ENCODE measurements at places on chromosomes 1 and 21. TPM values are rescaled to one million over a fixed set of nuclear protein-coding genes. Genes with fewer than 3 reads are reported as not detected.

DNA sequence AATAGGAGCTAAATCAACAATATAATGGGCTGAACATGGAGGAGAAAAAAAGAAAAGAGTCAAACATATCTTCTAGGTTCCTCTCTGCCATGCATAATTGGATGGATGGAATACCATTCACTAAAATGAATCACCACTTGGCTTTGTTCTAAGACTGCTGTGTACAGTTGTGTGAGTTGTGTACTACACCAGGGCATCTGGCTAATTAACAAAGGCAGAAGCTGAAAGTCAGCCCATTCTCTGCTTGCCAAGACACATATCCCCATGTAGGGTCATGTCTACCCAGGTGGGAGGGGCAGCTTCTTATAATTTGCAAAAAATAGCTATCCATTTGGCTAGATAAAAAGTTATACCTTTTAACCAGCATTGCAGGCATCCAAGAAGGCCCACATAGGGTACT, 21.0 kb downstream of the JUN start:
- DNase-seq: no peak

CFAP74 gene
- total RNA-seq: not detected

DNA sequence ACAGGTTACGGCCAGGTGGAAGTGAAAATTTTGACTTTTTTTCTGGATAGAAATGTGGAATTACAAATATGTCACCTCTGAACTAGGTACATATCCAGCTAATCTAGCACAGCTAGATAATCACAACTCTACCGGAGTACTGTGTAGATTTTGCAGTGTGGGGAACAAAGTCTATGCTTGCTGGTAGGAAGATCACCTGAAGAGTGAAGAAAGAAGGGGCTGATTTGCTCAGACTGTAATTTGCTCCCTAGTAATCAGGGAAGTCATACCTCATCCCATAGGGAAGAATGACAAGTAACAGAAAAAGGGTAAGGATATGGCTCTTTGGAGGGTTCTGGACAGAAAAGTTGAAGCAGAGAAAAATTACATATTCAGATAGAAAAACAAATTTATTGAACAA, 319.6 kb upstream of the TMPRSS15 start:
- no peak for DNase-seq

DNA sequence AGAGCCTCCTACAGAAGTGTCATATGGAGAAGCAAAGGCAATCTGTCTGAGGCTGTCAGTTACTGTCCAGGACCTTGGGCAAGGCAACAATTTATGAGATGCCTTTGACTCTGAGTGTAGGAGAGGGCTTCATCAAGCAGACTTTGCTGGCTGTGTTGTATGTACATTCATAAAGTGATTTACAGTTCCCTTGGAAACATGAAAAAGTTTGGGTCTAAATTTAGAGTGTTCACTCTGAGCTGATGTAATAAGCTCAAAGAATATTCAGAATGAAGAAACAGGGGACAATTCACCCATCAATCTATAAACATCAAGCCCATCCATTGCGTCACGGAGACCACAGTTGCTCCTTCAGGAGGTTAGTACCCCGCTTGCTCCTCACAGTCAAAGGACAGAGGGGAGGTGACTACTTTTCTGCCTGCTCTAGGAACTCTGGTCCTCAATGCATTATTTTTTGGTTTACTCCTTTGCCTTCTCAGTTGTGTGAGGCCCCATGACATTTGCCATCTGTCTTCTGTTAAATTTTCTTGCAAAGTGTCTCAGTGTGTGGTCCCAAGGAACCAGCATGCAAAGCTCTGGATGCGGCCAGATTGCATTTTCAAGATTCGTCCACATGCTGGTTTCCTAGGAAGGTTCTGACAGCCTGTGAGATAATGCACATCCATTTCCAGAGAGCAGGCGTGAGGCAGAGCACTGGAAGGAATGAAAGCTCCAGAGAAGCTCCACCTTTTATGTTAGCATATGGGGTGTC, 241.1 kb upstream of the KIAA0040 start:
- no peak for DNase-seq

Measured in Panc1 (cell line).